ENCODE measurements at places on chromosomes 7 and 10. TPM values are rescaled to one million over a fixed set of nuclear protein-coding genes. Genes with fewer than 3 reads are reported as not detected.

DNA sequence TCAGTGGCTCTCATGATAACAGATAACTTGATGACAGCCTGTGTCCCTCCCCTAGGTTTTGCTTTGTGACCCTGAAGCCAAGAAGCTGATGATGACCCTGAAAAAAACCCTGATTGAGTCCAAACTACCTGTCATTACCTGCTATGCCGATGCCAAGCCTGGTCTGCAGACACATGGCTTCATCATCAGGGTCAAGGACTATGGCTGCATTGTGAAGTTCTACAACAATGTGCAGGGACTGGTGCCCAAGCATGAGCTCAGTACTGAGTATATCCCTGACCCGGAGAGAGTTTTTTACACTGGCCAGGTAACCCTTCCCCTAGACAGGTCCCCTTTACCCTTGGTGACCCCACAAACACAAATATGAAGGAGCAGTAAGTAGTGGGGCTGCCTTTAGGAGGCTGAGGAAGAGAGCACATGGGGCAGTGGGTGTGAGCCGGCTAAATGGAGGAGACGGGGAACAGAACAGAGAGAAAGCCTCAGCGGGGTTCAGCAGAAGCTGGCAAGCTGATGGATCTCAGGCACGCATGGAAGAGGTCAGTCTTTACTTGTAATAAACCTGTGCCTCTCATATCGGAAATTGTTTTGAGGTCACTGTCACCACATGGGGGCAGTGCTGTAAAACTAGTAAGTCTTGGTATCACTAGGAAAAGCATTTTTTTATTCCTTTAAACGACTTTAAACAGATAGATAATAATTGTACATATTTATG lies 20.2 kb downstream of the PDCD11 start:
- DNase-seq = peak; percentile 75

TSPAN33 gene
- 7.7 TPM for total RNA-seq

ANLN gene
- 31.1 TPM for total RNA-seq

FAM180A gene
- total RNA-seq = 1.7 TPM

ZNF789 gene
- total RNA-seq = 8.9 TPM
